Endothelial cell (in vitro differentiated cells): ENCODE measurements at places on chromosomes 16 and 17. TPM values are rescaled to one million over a fixed set of nuclear protein-coding genes. Genes with fewer than 3 reads are reported as not detected.

The ADCY9 gene
- total RNA-seq = 3.3 TPM

The SHISA6 gene
- not detected for total RNA-seq

- peaks cover 4% of the 10 kb centered on the region for H3K36me3 ChIP-seq
- H3K27ac ChIP-seq = no peak overlapping the region
- no peak overlapping the region for H3K4me3 ChIP-seq
- H3K27me3 ChIP-seq = peaks cover 2% of the 10 kb centered on the region
- DNase-seq = no peak
Observed at GRCh38 chr16:80591071-80591915, 50.5 kb downstream of the DYNLRB2 start.

The KCTD19 gene
- 2.0 TPM for total RNA-seq

- no peak for DNase-seq
- peaks cover 3% of the 10 kb centered on the region for H3K36me3 ChIP-seq
- H3K4me3 ChIP-seq = no peak overlapping the region
- H3K27me3 ChIP-seq = peaks cover 8% of the 10 kb centered on the region
- H3K4me1 ChIP-seq = peaks cover 17% of the 10 kb centered on the region
Observed at GRCh38 chr17:81713556-81714411, 1.7 kb downstream of the SLC25A10 start.

DNA sequence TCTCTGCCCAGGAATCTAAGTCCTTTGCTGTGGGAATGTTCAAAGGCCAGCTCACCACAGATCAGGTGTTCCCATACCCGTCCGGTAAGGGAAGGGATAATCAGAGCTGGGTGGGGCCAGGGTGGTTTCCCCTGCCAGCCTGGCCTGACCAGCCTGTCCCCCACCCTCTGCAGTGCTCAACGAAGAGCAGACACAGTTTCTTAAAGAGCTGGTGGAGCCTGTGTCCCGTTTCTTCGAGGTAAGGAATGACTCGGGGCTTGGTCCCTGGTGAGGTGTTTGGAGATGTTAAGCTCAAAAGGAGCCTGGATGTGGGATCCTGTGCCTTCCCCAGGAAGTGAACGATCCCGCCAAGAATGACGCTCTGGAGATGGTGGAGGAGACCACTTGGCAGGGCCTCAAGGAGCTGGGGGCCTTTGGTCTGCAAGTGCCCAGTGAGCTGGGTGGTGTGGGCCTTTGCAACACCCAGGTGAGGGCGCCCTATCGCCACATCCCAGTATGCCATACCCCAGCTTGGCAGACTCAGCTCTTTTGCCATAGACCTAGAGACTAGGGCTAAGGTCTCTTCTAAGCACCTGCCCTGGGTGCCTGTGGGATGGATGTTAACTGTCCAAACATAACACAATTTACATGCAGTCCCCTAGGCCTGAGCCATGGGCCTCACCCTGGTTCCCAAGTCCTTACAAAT, 997 bp downstream of the ACADVL start:
- H3K4me3 ChIP-seq = peak overlapping the region; percentile 95
- H3K27ac ChIP-seq = peak overlapping the region; percentile 74
- peaks cover 41% of the 10 kb centered on the region for H3K27me3 ChIP-seq
- H3K36me3 ChIP-seq = peaks cover 21% of the 10 kb centered on the region
- peaks cover 43% of the 10 kb centered on the region for H3K4me1 ChIP-seq

The IL34 gene
- total RNA-seq = 1.6 TPM

- peaks cover 10% of the 10 kb centered on the region for H3K36me3 ChIP-seq
- no peak overlapping the region for H3K4me3 ChIP-seq
- no peaks in the 10 kb centered on the region for H3K4me1 ChIP-seq
- no peak for DNase-seq
- H3K27ac ChIP-seq = no peak overlapping the region
Observed at GRCh38 chr16:3249020-3249419, 7.4 kb downstream of the MEFV start.

GRCh38 chr17:751269-752001, 629 bp downstream of the GEMIN4 start:
- no peak overlapping the region for H3K27ac ChIP-seq
- peaks cover 36% of the 10 kb centered on the region for H3K36me3 ChIP-seq
- DNase-seq = no peak
- peak overlapping the region; percentile 95 for H3K4me3 ChIP-seq

- no peak for DNase-seq
- H3K27ac ChIP-seq = no peak overlapping the region
- H3K36me3 ChIP-seq = peaks cover 5% of the 10 kb centered on the region
- peaks cover 3% of the 10 kb centered on the region for H3K27me3 ChIP-seq
Observed at GRCh38 chr16:88993166-88993761, 16.3 kb upstream of the CBFA2T3 start.

- no peaks in the 10 kb centered on the region for H3K4me1 ChIP-seq
- DNase-seq = no peak
- peaks cover 3% of the 10 kb centered on the region for H3K27me3 ChIP-seq
- no peak overlapping the region for H3K4me3 ChIP-seq
Observed at GRCh38 chr16:72921620-72922019, 126.3 kb downstream of the ZFHX3 start.

DNA sequence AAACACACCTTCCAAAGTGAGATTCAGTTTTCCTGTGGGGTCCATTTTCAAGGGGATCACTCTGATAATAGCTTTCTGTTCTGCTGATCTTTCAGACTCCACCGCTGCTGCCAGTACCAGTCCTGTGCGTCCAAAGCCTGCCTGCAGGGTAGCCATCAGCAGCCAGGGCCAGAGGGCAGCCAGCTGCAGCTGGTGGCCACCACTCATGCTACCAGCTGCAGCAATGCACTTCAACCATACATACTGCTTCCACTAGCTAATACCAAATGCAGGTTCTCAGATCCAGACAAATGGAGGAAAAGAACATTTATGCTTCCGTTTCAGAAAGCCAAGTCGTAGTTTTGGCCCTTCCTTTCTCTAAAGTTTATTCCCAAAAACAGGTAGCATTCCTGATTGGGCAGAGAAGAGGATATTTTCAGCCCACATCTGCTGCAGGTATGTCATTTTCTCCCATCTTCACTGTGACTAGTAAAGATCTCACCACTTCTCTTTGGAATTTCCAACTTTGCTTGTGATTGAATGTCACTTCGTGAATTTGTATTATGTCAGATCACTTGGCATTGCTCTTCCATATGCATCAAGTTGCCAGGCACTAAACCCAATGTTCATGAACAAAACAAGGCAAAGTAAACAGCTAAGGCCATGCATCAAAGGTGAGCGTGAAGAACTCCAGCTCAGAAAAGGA, 1.8 kb downstream of the RNF43 start:
- no peaks in the 10 kb centered on the region for H3K27me3 ChIP-seq
- H3K36me3 ChIP-seq = no peaks in the 10 kb centered on the region

- no peaks in the 10 kb centered on the region for H3K36me3 ChIP-seq
- no peak overlapping the region for H3K4me3 ChIP-seq
- no peak overlapping the region for H3K27ac ChIP-seq
Observed at GRCh38 chr17:1916316-1916715, 86.5 kb downstream of the RPA1 start.

The TBC1D26 gene
- 2.4 TPM for total RNA-seq
